Cardiac muscle cell (in vitro differentiated cells and primary cell): ENCODE measurements at places on chromosomes 1 and 21. TPM values are rescaled to one million over a fixed set of nuclear protein-coding genes. Genes with fewer than 3 reads are reported as not detected.
A peak's percentile ranks its signal among the peaks of the same experiment; 100 is the strongest.

Gene SLFNL1
- polyA plus RNA-seq: 0.73 and 1.0 TPM in 2 replicates

Gene HES2
- 0.09 TPM in 1 of 2 replicates, not detected in the other for polyA plus RNA-seq

Gene RNF223
- not detected in 2 replicates for polyA plus RNA-seq

Gene PRDM16
- polyA plus RNA-seq: 40.8 and 41.8 TPM in 2 replicates

Gene MYBPH
- polyA plus RNA-seq: 0.86 and 2.1 TPM in 2 replicates

Gene KCNA2
- 0.17 TPM in 1 of 2 replicates, not detected in the other for polyA plus RNA-seq

Gene TMEM125
- polyA plus RNA-seq: 2.0 and 2.7 TPM in 2 replicates

Gene TMEM240
- polyA plus RNA-seq: 6.2 and 10.4 TPM in 2 replicates

Gene CFAP57
- polyA plus RNA-seq: 0.09 and 0.72 TPM in 2 replicates

Gene NUP210L
- not detected in 2 replicates for polyA plus RNA-seq

DNA sequence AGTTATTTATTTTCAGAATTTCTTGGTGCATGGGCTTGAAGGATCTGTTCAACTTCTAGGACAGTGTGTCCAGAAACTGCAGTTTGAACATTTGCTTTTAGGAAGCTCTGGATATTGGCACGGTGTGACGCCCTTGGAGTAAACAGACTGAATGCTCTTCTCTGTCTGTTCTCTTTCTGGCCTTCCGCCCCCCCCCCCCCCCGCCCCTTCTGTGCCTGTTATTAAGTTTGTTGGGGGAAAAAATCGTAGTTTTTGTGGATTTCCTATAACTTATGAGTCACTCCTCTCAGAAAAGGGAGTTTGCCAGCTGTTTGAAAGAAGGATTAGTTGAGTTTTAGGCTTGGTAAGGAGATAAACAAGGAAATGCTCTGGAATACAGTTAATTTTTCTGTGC is 1.2 kb downstream of the KCTD3 start:
- peak overlapping the region; percentile 89 for H3K27ac ChIP-seq
- H3K36me3 ChIP-seq: no peaks in the 10 kb centered on the region
- no peaks in the 10 kb centered on the region for H3K27me3 ChIP-seq
- H3K4me1 ChIP-seq: peaks cover 20% of the 10 kb centered on the region
- peak; percentile 67 for DNase-seq
- H3K4me3 ChIP-seq: peak overlapping the region; percentile 83

DNA sequence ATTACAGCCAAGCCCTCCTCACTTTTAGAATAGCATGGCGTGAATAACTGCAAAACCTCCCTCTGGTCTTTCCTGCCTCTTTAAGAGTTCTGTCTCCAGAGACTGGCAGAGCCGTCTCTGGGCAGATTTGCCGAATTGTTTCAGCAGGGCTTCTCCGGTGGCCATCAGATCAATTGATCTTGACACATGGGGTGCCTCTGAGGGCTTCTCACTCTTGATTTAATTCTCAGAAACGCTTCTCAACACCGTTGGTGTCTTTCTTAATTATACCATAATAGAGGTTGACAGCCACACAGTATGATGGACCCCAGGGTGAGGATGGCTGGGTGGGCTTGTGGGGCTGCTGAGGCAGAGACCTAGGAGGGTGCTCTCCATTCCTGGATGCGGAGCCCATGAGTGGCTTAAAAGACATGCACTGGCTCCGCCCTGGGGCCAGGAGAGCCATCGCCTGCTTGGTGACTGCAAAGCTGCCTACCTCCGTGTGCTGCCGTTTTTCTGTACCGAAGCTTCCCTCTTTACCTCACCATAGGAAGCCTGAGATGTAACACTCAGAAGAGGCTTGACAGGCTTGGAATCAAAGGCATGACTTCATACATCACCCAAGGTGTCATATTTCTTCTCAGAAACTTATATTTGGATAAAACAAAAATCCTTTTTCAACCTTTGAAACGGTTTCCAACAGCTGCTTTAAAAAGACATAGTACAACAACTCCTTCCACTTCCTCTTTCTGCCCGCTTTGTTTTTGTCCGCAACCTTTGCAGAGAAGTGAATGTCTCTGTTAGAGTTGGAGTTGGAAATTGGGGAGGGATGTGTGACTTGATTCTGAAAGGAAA is 82.9 kb downstream of the GALNT2 start:
- no peaks in the 10 kb centered on the region for H3K27me3 ChIP-seq
- no peak overlapping the region for H3K4me3 ChIP-seq
- peaks cover 46% of the 10 kb centered on the region for H3K4me1 ChIP-seq

GRCh38 chr1:12179111-12179519 is 12.3 kb downstream of the TNFRSF1B start:
- peak; percentile 62 for DNase-seq
- no peaks in the 10 kb centered on the region for H3K36me3 ChIP-seq
- no peak overlapping the region for H3K27ac ChIP-seq

DNA sequence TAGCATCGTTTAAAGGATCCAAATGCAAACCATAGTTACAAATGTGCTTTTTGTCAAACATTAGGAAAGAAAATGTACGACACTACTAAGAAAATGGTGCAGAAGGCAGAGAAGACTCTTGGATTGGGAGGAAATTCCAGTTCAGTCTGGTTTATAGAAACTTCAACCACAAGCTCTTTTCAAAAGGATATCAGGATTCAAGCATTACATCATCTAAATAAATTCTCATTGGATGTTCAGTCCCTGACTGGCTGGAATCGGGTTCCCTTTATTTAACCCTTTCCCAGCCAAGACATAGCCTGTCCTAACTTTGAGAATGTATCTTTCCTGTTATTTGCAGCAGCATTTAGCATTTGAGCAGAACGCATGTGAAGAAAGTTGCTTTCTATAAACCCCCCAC is 184.6 kb downstream of the LMO4 start:
- no peak overlapping the region for H3K27ac ChIP-seq
- DNase-seq: peak; percentile 16
- H3K4me3 ChIP-seq: no peak overlapping the region

DNA sequence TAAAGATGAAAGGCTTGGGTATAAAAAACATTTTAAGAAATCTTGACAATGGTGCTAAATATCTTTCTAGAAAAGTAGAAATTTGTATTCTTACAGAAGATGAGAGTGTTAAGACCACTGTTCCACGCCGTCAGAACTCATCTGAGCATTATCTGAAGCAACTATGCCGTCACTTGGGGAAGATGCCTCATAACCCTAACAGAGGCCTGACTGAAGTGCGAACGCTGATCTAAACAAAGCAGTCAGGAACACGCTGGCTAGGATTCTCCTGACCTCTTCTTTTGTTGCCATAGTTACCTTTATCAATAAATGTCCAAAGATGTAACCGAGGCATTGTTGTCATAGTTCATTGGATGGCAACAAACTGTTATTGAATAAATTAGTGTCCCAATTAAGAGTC is 612.4 kb downstream of the LTN1 start:
- DNase-seq: no peak
- no peak overlapping the region for H3K27ac ChIP-seq
- H3K27me3 ChIP-seq: no peaks in the 10 kb centered on the region
- no peaks in the 10 kb centered on the region for H3K36me3 ChIP-seq

- H3K27me3 ChIP-seq: no peaks in the 10 kb centered on the region
- H3K27ac ChIP-seq: no peak overlapping the region
- H3K4me3 ChIP-seq: no peak overlapping the region
- H3K36me3 ChIP-seq: peaks cover 14% of the 10 kb centered on the region
Measured at GRCh38 chr1:32948390-32948722, 16.3 kb downstream of the RNF19B start.

DNA sequence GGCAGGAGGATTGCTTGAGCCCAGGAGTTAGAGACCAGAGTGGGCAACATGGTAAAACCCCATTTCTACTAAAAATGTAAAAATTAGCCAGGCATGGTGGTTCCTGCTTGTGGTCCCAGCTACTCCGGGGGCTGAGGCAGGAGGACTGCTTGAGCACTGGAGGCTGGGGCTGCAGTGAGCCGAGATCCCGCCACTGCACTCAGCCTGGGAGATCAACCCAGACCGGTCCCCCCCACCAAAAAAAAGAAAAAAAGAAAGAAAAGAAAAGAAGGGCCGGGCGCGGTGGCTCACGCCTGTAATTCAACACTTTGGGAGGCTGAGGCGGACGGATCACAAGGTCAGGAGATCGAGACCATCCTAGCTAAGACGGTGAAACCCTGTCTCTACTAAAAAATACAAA is 1.8 kb upstream of the GMEB1 start:
- H3K27me3 ChIP-seq: no peaks in the 10 kb centered on the region
- peaks cover 7% of the 10 kb centered on the region for H3K4me1 ChIP-seq

DNA sequence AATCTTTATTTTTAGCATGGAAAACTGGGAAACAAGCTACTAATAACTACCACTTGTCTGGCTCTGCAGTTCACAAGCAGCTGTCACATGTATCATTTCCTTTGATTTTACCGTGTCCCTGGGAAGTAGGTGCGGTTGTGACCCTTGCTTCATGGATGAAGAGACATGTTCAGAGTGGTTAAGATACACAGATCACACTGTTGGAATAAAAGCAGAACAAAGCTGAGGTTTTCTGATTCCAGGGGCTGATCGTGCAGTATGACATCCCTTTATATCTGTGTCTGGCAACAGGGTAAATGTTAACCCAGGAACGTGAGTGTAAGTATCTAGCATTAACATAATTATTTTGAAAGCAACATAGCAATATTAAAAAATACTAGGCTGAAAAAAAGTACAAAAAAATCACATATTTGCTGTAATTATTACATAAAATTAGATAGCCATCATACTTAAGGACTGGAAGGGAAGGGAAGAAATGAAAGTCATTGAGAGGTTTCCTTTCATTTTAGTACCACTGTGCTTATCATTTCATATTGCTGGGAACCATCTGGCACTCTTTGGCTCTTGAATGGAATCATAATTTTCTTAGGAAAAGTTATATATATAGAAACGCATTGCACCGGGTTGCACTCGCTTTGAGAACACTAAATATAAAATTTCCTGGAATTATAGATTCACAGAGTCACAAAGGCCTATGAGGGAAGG is 62.8 kb upstream of the PAXBP1 start:
- no peak overlapping the region for H3K27ac ChIP-seq
- H3K4me3 ChIP-seq: no peak overlapping the region
- no peak for DNase-seq
- no peaks in the 10 kb centered on the region for H3K36me3 ChIP-seq

- peaks cover 14% of the 10 kb centered on the region for H3K4me1 ChIP-seq
- H3K36me3 ChIP-seq: no peaks in the 10 kb centered on the region
- no peaks in the 10 kb centered on the region for H3K27me3 ChIP-seq
- H3K4me3 ChIP-seq: no peak overlapping the region
- DNase-seq: no peak
Measured at GRCh38 chr1:47687631-47688460, 250.0 kb downstream of the FOXD2 start.

DNA sequence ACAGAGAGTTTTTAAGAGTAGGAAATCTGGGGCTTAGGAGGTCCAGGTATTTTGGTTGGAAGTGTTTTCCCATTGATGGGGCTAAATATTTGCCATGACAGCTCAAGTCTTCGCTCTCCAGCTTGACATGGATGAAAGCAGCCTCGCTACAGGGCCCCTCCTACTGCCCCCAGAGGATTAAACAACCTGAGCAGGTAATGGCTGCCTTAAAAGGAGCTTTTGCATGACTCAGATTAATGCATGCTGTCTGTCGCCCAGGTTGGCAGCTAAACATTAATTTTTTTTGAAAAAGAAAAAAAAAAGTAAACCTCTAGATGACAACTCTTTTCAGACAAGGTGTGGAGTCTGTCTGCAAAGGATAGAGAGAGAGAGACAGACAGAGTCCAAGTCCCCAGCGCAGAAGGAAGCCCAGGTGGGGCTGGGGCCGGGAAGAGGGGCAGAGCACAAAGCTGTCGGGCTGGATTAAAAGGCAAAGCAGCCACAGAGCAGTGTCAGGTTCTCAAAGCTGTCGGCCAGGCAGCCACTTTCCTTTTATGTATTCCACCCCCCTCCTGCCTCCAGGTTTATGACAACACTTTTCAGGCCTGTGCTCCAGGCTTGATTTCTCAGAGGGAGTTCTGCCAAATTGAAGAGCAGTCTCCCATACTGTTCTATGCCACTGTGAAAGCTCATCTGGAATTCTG is 127.9 kb downstream of the CLIC6 start:
- no peak overlapping the region for H3K4me3 ChIP-seq
- no peaks in the 10 kb centered on the region for H3K36me3 ChIP-seq
- H3K27ac ChIP-seq: no peak overlapping the region
- DNase-seq: peak; percentile 43
- H3K4me1 ChIP-seq: no peaks in the 10 kb centered on the region

DNA sequence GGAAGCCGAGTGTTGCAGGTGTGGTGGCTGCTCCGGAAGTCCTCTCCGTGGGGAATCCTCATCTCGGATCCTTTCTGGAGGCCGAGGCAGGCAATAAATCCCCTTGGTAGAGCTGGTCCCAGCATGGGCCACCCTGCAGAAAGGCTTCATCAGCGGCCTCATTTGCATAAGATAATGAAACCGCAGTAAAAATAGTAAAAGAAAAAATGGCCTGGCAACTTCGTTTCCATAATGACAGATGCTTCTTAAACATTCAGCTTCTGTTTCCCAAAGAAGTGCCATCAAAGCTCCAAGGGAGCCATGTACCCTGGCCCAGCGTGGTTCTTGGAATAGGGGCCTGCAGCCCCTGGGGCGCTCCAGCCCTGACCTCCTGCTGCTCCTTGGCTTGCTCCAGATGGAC is 244.1 kb downstream of the GRIK3 start:
- no peak overlapping the region for H3K27ac ChIP-seq
- no peaks in the 10 kb centered on the region for H3K27me3 ChIP-seq
- H3K36me3 ChIP-seq: no peaks in the 10 kb centered on the region

GRCh38 chr1:65150583-65151263 is 2.7 kb downstream of the AK4 start:
- peaks cover 13% of the 10 kb centered on the region for H3K27me3 ChIP-seq
- peaks cover 10% of the 10 kb centered on the region for H3K4me1 ChIP-seq
- H3K36me3 ChIP-seq: no peaks in the 10 kb centered on the region
- H3K4me3 ChIP-seq: peak overlapping the region; percentile 51
- no peak overlapping the region for H3K27ac ChIP-seq
- no peak for DNase-seq

- no peak overlapping the region for H3K27ac ChIP-seq
- H3K4me1 ChIP-seq: no peaks in the 10 kb centered on the region
- DNase-seq: no peak
- no peak overlapping the region for H3K4me3 ChIP-seq
- no peaks in the 10 kb centered on the region for H3K36me3 ChIP-seq
Measured at GRCh38 chr1:241167121-241167630, 189.8 kb downstream of the RGS7 start.

DNA sequence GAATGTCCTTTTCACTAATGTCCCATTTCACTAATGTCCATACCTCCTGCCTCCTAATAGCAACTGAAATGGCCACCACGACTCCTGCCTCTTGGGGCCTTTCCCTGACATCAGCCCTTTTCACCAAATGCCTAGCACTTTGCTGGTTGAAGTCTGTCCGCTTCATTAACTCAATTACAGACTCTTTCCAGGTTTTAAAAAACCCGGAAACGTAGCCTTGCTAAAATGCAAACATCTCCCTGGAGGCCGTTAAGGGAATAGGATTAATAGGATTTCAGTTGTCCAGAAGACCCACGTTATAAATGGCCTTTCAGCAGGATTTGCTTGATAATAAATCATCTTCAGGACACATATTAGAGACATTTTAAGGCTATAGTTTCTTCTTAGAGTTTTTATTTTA is 25.7 kb upstream of the ERO1B start:
- H3K36me3 ChIP-seq: no peaks in the 10 kb centered on the region
- H3K27me3 ChIP-seq: no peaks in the 10 kb centered on the region
- no peak overlapping the region for H3K4me3 ChIP-seq
- DNase-seq: no peak
